ENCODE measurements at places on chromosomes 4 and X. TPM values are rescaled to one million over a fixed set of nuclear protein-coding genes. Genes with fewer than 3 reads are reported as not detected.

Gene ADGRG4
- total RNA-seq: not detected

- H3K27me3 ChIP-seq: no peaks in the 10 kb centered on the region
- H3K27ac ChIP-seq: no peak overlapping the region
- no peaks in the 10 kb centered on the region for H3K36me3 ChIP-seq
- H3K4me3 ChIP-seq: no peak overlapping the region
- no peaks in the 10 kb centered on the region for H3K4me1 ChIP-seq
These were observed 229.1 kb upstream of the SMIM31 start for GRCh38 chr4:164524789-164525188.

- no peaks in the 10 kb centered on the region for H3K27me3 ChIP-seq
- H3K36me3 ChIP-seq: no peaks in the 10 kb centered on the region
- no peak overlapping the region for H3K4me3 ChIP-seq
- no peak overlapping the region for H3K27ac ChIP-seq
- no peaks in the 10 kb centered on the region for H3K4me1 ChIP-seq
- DNase-seq: no peak
These were observed 11.2 kb upstream of the PRDX4 start for GRCh38 chrX:23656091-23656490.

GRCh38 chrX:29746326-29746725 is 469.0 kb upstream of the MAGEB2 start:
- H3K36me3 ChIP-seq: no peaks in the 10 kb centered on the region
- no peak overlapping the region for H3K27ac ChIP-seq
- no peak for DNase-seq
- no peaks in the 10 kb centered on the region for H3K27me3 ChIP-seq
- H3K4me1 ChIP-seq: no peaks in the 10 kb centered on the region

DNA sequence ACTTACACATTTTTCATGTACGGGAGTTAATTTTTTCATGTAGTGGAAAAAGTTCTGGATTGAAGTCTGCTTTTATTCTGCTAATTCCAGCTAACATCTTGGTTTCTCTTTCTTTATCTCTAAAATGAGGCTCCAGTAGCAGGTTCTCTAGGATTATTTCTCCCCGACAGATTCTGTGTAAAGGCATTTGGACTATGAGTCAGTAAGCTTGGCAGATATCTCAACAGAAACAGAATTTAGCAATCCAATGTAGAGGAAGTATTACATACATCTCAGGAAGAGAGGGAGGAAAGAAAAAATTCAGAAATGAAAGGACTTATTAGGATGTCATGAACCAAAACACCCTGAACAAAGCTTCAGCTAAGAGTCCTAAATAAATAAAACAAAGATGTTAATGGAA is 1682.3 kb upstream of the TENM3 start:
- no peaks in the 10 kb centered on the region for H3K27me3 ChIP-seq
- H3K4me3 ChIP-seq: no peak overlapping the region
- no peaks in the 10 kb centered on the region for H3K4me1 ChIP-seq
- no peaks in the 10 kb centered on the region for H3K36me3 ChIP-seq
- DNase-seq: no peak

Gene MAPK10
- 24.1 TPM for total RNA-seq

- no peaks in the 10 kb centered on the region for H3K36me3 ChIP-seq
- H3K27ac ChIP-seq: no peak overlapping the region
- H3K4me3 ChIP-seq: no peak overlapping the region
- H3K27me3 ChIP-seq: no peaks in the 10 kb centered on the region
- no peak for DNase-seq
These were observed 308.9 kb downstream of the ANTXR2 start for GRCh38 chr4:79764120-79764519.

Gene RASSF6
- 10.1 TPM for total RNA-seq

Gene GYPA
- total RNA-seq: not detected

Gene CLDN22
- total RNA-seq: not detected

- no peaks in the 10 kb centered on the region for H3K27me3 ChIP-seq
- no peak overlapping the region for H3K4me3 ChIP-seq
- H3K4me1 ChIP-seq: no peaks in the 10 kb centered on the region
- no peak overlapping the region for H3K27ac ChIP-seq
- peaks cover 4% of the 10 kb centered on the region for H3K36me3 ChIP-seq
These were observed 11.4 kb upstream of the KCND1 start for GRCh38 chrX:48983081-48983480.

GRCh38 chr4:185819144-185819543 is 7.2 kb upstream of the SORBS2 start:
- no peaks in the 10 kb centered on the region for H3K36me3 ChIP-seq
- H3K27me3 ChIP-seq: no peaks in the 10 kb centered on the region
- H3K4me3 ChIP-seq: no peak overlapping the region
- H3K4me1 ChIP-seq: peaks cover 78% of the 10 kb centered on the region
- H3K27ac ChIP-seq: peak overlapping the region; percentile 97

Gene NSUN7
- 14.3 TPM for total RNA-seq

Gene CFAP47
- total RNA-seq: 0.78 TPM

GRCh38 chr4:121950680-121951520 is 960 bp downstream of the TRPC3 start:
- peaks cover 20% of the 10 kb centered on the region for H3K4me1 ChIP-seq
- H3K4me3 ChIP-seq: peak overlapping the region; percentile 27
- no peak for DNase-seq
- no peaks in the 10 kb centered on the region for H3K36me3 ChIP-seq

Gene FABP2
- not detected for total RNA-seq

Gene SHROOM4
- 2.6 TPM for total RNA-seq

DNA sequence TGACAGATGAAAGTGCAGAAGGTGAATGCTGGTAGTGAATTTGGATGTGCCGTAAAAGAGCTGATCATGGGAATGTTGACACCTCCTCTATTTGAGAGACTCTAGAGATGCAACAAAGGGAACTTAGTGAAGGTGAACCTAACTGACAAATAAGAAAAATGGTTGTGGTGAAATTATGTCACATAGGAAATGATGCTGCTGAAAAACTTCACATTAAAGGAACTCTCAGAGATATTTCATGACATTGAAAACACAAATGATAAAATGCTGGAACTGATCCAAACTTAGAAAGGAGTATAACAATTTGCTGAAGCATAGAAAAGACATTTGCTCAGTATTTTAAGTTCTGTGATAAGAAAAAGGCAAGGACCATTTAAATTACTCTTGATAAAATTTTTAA is 31.9 kb downstream of the MGAT4D start:
- H3K27me3 ChIP-seq: no peaks in the 10 kb centered on the region
- H3K36me3 ChIP-seq: no peaks in the 10 kb centered on the region
- no peak overlapping the region for H3K4me3 ChIP-seq
- DNase-seq: no peak

GRCh38 chr4:79050541-79050880 is 111.3 kb upstream of the PAQR3 start:
- DNase-seq: no peak
- no peaks in the 10 kb centered on the region for H3K27me3 ChIP-seq
- H3K4me1 ChIP-seq: peaks cover 15% of the 10 kb centered on the region
- no peak overlapping the region for H3K27ac ChIP-seq

DNA sequence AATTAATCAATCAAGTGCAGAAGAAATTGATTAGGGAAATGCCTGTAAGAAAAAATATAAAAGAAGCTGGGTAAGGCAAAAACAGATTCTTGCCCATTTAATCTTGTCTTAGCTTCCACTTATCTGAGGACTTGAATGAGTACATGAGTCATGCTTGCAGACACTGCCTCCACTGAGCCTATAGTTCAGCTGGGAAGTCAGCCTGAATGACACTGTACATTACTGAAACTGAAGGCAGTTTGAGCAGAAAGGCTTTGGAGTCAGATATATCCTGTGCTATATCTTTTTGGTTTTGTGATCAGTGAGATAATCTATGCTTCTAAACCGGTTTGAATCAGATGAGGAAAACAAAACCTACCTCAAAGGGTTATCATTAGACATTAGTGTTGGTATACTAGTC is 61.3 kb downstream of the NUDT11 start:
- H3K27me3 ChIP-seq: no peaks in the 10 kb centered on the region
- no peak overlapping the region for H3K27ac ChIP-seq
- no peaks in the 10 kb centered on the region for H3K36me3 ChIP-seq
- no peak overlapping the region for H3K4me3 ChIP-seq

DNA sequence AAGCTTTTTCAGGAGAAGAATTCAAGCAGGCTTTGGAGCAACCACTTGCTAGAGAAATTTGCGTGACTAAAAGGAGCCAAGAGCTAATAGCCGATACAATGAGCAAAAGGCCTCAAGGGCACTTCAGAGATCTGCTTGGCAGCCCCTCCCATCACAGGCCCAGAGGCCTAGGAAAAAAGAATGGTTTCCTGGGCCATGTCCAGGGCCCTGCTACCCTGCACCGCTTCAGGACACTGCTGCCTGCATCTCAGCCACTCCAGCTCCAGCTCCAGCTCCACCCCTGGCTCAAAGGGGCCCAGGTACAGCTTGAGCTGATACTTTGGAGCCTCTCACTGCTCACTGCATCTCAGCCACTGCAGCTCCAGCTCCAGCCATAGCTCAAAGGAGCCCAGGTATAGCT is 98.9 kb downstream of the FAM13A start:
- H3K4me3 ChIP-seq: no peak overlapping the region
- H3K36me3 ChIP-seq: no peaks in the 10 kb centered on the region
- peaks cover 22% of the 10 kb centered on the region for H3K4me1 ChIP-seq
- DNase-seq: peak; percentile 26

- no peaks in the 10 kb centered on the region for H3K4me1 ChIP-seq
- H3K27ac ChIP-seq: no peak overlapping the region
- no peak overlapping the region for H3K4me3 ChIP-seq
- no peak for DNase-seq
These were observed 35.6 kb downstream of the ARSJ start for GRCh38 chr4:113943863-113944262.

Gene XG
- 0.26 TPM for total RNA-seq

Measured in body of pancreas (tissue), 4 donors.